ENCODE measurements at places on chromosomes 13 and 19. TPM values are rescaled to one million over a fixed set of nuclear protein-coding genes. Genes with fewer than 3 reads are reported as not detected.

Gene CYP4F12
- total RNA-seq, result 8.8 TPM

Gene CCDC169
- total RNA-seq, result 1.1 TPM

Gene NLRP7
- total RNA-seq, result not detected

- no peaks in the 10 kb centered on the region for H3K27me3 ChIP-seq
- no peaks in the 10 kb centered on the region for H3K36me3 ChIP-seq
- no peak for DNase-seq
- H3K4me1 ChIP-seq, result no peaks in the 10 kb centered on the region
Measured at GRCh38 chr13:45792827-45793303, 58.7 kb downstream of the SIAH3 start.

GRCh38 chr13:77353995-77354394 is 27.1 kb upstream of the MYCBP2 start:
- no peaks in the 10 kb centered on the region for H3K27me3 ChIP-seq
- no peak for DNase-seq
- no peaks in the 10 kb centered on the region for H3K4me1 ChIP-seq
- no peaks in the 10 kb centered on the region for H3K36me3 ChIP-seq

GRCh38 chr19:4087787-4088679 is 21.3 kb upstream of the ZBTB7A start:
- H3K4me3 ChIP-seq, result no peak overlapping the region
- H3K27ac ChIP-seq, result no peak overlapping the region
- no peaks in the 10 kb centered on the region for H3K27me3 ChIP-seq
- H3K36me3 ChIP-seq, result no peaks in the 10 kb centered on the region
- no peak for DNase-seq
